ENCODE measurements at places on chromosomes 13 and 19.
A peak's percentile ranks its signal among the peaks of the same experiment; 100 is the strongest.

- DNase-seq: peak; percentile 64
These were observed 8.9 kb upstream of the CYP4F3 start for GRCh38 chr19:15631817-15632216.

- peak; percentile 86 for DNase-seq
These were observed 83.9 kb downstream of the GNG7 start for GRCh38 chr19:2618611-2619010.

GRCh38 chr19:54670576-54671357, 8.0 kb downstream of the LILRB4 start:
- DNase-seq: no peak

DNA sequence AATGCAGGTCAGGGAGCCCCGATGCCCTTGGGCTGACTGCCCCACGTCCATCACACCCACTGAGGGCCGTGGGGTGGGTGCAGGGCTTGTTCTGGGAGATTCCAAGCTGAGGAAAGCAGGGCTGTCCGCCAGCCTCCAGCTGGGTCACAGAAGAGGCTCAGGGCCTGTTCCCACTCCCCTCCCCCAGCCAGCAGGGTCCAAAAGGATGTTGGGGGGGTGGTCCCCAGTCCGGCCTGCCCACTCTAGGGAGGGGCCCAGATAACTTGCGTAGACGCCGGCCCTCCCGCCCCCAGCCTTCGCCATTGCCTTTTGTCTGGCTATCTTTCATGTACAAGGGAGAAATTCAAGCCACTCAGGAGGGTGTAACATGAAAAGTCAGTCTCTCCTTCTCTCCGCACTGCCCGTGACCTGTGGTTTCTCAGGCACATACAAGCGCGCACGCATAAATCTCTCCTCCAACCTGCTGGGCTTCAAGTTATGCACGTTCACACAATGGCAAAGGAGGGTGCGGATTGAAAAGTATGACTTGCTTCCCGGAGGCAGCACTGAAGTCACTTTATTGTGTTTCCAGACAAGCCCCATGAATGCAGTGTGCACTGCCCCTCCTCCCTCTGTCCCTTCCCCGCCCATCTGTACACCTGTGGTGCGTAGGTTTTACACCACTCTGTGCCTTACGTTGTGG, 20.2 kb downstream of the CARM1 start:
- DNase-seq: no peak

DNA sequence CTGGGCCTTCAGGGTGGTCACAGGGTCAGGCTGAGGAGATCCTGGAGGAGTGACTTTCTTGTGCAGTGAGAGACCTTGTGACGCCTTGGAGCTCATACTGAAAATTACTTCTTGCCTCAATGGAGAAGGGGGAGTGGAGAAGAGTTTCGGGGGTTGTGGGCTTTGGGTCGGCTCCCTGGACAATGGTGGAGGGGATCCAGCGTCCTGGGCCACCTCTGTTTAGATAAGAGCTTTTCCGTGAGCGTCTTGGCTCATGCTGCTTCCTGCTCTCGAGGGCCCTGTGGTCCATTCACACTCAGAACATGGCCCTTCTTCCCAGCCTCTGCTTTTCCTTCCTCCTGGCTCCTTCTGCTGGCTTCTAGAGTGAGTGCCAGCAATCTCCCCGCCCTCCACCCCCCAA, 81.9 kb downstream of the FLT1 start:
- no peak for DNase-seq

DNA sequence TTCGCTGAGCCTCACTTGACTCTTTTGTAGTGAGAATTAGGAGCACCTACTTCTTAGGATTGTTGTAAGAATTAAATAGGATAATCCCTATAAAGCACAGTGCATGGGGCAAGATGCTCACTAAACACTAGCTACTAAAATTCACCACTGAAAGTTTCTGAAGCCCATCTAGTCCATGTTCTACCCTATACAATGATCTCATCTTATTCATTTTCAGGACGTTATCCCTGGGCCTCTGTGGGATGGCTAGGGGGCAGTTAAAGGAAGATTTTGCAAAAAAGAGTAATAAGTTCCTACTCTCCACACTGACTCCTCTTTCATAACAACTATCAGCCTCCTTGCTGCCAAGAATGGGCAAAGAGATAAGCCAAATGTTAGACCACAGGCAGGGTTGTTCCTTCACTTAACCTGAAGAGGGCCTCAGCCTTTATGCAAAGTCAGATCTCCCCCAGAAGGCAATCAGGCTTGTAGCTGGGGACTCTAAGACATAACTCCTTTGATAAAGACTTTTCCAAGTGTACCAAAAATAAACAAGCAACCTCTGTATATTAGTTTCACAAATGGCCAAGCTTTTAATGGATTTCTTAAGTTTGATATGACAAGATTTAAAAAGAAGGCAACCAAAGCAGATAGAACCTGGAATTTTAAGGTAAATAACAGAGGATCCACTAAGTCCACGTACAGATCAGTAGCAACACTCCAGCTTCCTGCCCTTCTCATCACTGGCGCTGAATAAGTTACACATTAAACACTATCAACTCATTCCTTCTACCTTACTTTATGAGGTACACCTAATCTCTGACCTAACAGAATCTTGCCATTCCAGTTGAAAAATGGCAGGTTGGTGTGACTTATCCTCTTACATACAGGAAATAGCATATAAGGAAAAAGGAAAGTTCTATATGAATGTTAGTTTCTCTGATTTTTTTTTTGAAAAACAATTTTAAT, 44.4 kb downstream of the ELF1 start:
- peak; percentile 90 for DNase-seq

Data from NB4 (cell line).